ENCODE measurements at places on chromosomes 3 and 15.

- no peak for DNase-seq
Measured at GRCh38 chr3:53129344-53129743, 891 bp downstream of the RFT1 start.

DNA sequence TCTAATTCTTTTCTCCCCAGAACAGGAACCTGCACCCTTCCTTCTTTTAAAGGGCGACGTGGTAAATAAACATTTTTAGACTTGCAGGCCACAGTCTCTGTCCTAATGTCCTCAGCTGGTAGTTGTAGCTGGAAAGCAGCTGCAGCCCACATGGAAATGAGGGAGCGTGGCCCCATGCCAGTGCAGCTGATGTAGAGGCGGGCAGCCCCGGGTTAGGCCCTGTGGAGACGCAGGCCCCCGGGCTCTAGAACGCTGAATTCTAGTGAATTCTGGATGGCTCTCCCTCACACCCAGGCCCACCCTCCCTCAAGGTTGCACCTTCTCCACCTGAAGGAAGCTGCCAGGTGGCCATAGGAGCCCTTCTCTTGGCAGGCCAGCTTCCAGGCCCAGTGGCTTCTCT, 52.3 kb downstream of the PGPEP1L start:
- DNase-seq: no peak

- no peak for DNase-seq
Measured at GRCh38 chr3:150763841-150764483, 993 bp upstream of the SIAH2 start.

DNA sequence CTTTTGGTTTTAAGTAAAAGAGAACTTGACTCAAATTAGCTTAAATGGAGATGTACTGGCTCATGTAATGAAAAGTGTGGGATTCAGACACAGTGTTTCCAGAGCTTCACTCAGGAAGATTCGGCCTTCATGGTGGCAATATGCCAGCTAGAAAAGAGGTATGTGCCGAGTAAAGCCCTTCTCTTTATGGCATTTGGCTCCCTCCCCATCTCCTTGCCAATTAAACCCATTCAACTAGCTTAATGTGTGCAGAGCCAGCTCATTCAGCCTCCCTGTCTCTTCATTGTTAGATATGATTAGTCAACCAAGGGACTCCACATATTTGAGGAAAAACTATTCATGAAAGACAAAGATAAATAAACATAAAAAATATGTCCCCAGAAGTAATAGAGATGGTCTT, 15.0 kb upstream of the TRANK1 start:
- DNase-seq: no peak

DNA sequence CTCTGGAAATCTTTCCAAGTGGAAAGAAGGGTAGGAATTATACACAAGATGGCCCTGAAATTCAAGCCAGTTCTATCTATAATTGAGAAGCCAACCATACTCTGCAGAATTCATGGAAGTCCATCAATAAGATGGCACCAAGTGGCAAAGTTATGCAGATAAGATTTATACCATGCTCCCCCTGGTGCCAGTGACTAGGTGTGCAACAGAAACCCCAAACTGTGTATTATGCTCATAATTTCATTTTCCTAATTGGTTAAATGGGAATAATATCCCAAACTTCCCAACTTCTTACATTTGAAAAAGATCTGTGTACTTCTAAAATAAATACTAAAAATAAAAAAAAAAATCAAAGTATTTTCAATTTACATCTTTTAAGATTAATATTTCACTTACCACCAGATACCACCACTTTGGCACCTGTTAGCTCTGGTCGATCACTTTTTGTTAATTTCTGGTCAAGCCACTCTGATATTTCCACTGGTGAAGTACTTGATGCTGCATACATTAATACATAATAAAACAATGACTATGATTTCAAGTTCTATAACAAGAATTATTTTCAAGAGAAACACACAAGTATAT, 25.9 kb downstream of the ETFA start:
- DNase-seq: no peak

GRCh38 chr3:62372621-62373041, 719 bp downstream of the FEZF2 start:
- no peak for DNase-seq

DNA sequence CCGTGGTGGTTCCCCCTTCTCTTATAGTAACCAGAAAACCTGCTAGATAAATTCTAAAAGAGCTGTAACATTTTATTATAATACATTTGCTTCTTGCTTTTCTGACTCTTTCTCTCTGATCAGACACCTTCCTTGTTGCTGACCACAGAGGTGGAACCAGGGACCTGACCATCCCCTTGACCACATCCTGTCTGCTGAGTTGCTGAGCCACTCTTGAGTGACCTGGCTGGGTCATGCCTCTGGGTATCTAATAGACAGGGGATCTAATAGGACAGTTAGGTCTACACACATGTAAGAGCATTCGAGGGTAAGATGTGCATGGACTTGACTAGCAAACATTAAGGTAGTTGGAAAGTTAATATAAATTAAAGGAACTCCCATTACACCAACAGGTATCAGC, 22.8 kb upstream of the TRIM59 start:
- DNase-seq: no peak

- DNase-seq: no peak
Measured at GRCh38 chr3:141802316-141803077, 39.3 kb downstream of the GRK7 start.

- no peak for DNase-seq
Measured at GRCh38 chr15:66261056-66261455, 7.5 kb upstream of the MEGF11 start.

GRCh38 chr3:82707035-82707434, 945.6 kb upstream of the GBE1 start:
- DNase-seq: no peak

DNA sequence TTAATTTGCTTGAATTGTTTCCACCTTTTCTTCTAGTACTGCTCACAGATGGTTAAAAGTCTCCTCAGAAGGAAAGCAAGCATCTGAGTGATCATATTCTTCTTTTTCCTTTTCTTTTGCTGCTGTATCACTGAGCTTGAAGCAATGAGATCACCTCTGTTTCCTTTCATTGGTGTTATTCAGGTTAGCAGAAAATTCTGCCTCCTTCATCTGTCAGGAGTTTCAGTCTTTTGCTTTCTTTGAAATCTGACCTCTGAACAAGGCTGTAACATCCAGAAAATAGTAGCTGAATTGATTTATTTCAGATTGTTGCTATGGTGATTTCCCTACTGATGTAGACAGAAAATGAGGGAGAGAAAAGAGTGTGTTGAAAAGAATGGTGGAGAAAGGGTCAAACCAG, 343.0 kb downstream of the MFSD1 start:
- no peak for DNase-seq

DNA sequence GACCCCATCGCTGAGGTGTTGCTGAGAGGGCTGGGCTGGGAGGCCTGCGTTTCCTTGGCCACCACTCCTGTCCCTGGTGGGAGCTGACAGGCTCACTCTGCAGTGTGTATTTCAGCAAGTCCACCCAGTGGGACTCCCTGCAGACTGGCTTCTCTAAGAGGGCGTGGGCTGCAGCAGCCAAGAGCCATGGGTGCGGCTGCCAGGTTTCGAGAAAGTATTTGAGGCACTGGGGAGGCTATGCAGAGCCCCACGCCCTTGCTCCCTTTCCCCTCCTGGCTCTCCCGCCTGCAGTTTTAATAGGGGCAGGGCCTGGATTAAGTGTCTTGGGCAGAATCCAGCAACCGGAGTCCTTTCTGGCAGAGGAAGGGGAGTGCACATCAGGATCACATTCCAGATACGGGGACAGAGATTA, 242.1 kb downstream of the THSD4 start:
- DNase-seq: no peak

DNA sequence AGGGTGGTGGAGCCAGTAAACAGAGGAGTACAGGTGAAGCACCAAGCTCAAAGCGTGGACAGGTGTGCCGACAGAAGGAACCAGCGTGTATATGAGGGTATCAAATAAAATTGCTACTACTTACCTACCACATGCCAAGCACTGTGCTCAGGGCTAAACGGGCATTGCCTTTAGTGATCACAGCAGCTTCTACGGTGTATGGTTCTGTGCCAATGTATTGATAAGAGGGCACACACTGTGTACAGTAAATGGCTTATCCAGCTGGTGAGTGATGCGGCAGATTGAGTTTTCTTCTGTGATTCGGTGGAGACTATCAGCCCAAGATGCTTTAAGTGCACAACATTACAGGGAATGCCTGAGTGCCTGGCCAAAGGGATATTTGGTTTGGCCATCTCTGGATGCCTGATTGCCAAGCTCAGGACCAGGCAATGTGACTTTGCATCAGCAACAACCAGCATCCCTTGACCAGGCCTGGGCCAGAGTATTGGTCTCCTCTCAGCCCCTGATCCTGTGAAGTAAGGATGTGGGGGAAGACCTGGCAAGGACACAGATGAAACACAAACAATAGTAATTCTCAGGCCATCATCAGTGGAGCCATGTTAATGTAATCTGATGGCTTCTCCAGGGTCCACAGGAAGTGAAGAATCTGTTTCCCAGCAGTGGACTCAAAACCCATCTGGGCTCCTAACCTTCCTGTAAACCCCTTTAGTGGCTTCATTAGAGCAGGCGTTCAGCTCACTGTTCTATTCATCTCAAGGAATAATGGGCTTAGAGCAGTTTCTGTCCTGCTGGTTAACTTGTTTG, 14.1 kb downstream of the STARD5 start:
- DNase-seq: no peak

GRCh38 chr3:55765906-55766701, 279.0 kb upstream of the WNT5A start:
- DNase-seq: no peak

GRCh38 chr15:100929641-100930042, 10.5 kb downstream of the LRRK1 start:
- no peak for DNase-seq

DNA sequence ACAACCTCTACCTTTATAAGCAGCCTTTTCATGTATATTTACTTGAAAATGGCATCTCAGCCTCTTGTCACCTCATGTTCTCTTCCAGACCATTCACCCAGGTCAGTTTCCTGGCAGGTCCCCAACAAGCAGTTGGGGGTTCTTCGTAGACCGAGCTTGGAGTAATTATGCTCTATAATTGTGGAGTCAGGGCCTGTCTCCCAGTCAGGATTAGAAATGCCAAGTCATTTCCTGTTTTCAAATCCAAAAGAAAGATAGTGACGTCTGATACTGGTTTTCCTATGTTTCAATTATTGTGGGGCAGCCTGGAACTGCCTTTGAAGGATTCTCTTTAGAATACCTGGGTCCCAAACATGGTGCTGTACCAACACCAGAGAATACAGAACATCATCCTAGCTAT, 430.6 kb downstream of the MECOM start:
- DNase-seq: no peak
